ENCODE measurements at places on chromosomes 11 and 22.

DNA sequence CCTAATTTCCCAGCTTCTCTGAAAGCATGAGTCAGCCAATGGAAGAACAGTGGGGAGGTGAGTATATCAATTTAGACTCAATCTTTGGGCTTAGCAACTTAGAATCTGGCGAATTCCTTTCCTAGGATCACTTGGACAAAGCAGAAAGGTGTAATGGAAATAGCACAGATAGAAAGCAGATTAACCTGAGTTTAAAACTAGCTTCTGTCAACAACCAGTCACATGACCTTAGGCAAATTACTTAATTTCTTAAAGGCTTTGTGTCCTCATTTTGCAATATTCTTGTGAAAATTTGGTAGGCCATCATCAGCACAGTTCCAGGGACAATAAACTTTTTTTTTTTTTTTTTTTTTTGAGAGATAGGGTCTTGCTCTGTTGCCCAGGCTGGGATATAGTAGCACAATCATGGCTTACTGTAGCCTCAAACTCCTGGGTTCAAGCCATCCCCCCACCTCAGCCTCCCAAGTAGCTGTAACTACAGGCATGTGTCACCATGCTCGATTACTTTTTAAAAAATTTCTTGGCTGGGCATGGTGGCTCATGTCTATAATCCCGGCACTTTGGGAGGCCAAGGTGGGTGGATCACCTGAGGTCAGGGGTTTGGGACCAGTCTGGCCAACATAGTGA, 40.8 kb upstream of the PCF11 start:
- no peak for DNase-seq

DNA sequence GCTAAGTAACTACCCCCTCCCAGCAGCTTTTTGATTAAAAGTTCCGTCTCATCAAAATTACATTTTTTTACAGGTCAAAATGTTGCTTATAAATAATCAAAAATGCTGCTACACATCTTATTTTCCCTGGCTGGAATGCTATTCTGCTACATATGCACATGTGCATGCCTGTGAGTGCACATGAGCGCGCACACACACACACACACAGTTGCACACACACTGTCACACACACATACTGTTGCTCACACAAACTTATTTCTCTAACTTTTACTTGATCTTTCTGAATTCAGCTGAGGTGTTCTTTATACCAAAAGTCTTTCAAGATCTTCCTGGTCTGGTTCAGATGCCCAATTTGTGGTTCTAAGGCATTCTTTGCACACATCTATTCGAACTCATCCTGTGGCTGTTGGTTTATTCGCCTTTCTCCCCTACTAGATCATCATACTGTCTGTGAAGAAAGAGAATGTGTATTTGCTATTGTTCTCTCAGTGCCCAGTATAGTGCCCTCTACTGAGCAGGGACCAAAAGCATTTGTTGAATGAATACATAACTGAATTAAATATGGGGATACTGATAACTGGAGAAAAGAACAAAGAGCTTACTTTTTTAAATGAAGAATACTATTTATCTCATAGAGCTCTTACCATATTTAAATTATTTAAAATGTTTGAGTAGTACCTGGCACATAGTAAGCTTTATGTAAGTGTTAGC, 68.1 kb upstream of the CCDC179 start:
- no peak for DNase-seq

DNA sequence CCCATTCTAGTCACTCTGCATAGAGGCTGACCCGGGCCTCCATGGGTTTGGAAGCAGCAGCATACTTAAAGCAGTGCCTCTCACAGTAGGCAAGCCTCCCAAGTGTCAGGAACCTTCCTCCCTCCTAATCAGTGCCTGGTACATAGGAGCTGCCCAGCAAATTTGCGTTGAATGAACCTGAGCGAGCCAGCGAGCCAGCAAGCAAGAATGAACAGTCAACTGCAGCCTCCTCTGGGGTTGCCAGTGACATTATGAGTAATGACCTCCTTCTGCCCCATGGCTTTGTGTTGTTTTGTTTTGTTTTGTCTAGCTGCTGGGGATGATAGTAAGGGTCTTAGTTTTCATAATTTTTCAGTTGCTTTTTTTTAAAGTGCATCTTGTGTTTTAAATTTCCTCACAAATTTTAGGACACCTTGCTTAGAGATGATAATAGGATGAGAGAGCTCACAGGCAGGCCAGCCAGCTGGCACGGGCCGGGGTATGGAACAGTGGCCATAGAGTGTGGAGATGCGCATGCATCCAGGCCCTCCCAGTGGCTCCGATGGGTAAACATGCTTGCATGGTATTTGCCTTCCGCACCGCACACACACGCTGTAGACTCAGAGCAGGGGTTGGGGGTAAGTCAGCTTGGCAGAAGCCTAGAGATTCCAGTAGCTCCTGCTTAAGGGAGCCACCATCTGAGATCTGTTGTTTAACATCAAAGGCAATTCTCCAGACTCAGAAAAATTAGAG, 36.1 kb downstream of the TTC12 start:
- no peak for DNase-seq

DNA sequence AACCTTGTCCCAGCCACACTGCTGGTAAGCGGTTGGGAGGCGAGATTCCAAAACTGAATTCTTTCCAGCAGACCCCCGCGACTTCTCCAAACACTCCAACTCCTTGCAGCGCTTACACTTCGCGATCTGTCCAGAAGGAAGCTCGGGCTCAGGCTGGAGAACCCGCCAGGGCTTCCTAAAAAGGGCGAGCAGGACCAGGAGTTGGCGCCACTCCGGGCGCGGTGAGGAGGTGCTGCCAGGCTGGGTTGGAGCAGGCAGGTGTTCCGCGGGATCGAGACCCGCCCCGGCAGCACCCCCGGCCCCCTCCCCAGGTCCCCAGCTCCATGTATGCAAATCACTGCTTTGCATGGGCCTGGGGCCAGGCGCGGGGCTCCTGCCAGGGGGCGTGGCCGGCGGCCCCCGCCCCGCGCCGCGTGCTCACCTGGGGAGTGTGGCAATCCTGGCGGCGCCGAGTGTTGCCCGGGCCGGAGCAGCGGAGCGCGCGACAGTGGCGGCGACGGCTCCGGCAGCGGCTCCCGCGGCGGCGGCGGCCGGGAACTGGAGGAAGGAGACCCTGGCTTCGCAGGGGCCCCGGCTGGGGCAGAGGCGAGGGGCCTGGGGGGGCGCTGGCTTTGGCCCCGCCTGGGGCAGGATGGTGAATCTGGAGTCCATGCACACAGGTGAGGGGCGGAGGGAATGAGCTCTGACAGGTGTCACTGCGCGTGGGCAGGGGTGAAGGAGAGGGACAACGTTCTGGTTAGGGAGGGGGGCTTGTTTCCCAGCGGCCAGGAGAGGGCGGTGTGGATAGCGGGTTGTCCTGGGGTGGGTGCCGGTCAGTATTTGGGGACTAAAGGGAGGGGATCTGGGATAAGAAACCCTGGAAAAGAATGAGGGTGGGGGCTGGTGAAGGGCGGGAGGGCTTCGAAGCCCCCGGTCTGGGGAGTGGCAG, at the start of gene POU2F3:
TSS of gene POU2F3 (plus strand) at position 428 of the 928 bp plus-strand sequence. CDS start at position 632, 204 bp downstream.
- DNase-seq, result no peak

GRCh38 chr11:3857628-3858027, 2.2 kb downstream of the STIM1 start:
- DNase-seq, result no peak

DNA sequence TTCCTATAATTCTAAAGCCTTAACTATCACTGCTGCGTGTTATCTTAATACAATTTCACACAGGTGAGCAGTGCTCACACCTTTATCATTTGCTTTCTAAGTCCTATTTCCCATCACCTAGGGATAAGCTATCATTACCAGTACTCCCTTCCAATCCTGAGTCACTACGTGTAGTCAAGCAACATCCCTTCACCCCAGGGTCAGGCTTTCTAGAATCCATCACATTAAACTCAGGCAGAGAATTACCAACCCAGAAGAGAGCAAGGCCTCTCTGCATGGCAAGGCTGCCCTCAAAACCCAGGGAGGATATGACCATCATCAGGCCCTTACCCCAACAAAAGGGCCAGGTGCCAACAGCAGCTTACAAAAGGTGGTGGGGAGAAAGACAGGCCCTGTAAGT, 9.8 kb downstream of the PACSIN2 start:
- no peak for DNase-seq

GRCh38 chr11:72069787-72070251, 10.5 kb downstream of the NUMA1 start:
- peak; percentile 74 for DNase-seq

- DNase-seq, result no peak
These were observed 12.2 kb upstream of the LMO2 start for GRCh38 chr11:33904102-33904501.

- no peak for DNase-seq
These were observed 80.9 kb downstream of the INSC start for GRCh38 chr11:15195454-15196200.

- DNase-seq, result no peak
These were observed 81.4 kb downstream of the TRIM29 start for GRCh38 chr11:120056301-120057027.

DNA sequence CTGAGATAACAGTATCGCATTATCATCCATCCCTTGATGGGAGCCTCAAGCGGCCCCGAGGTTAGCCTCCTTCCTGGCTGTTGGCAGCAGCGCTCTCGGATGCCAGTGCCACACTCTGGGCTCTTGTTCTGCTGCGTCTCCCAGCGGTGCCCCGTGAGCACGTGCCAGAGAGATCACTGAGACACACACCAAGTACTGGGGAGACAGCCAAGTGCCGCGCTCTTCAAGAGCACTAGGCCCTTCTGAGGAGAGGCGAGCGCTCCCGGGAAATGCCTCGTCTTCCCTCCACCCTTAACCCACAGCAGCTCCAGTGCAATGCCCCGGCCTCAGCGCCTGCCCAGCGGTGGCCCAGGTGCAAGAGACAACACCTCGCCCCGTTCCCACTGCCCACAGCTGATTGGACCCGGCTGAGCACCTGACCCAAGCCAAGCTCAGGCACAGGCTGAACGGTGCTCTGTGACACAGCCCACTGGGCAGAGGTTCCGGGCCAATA, 248.3 kb upstream of the NARS2 start:
- DNase-seq, result no peak

DNA sequence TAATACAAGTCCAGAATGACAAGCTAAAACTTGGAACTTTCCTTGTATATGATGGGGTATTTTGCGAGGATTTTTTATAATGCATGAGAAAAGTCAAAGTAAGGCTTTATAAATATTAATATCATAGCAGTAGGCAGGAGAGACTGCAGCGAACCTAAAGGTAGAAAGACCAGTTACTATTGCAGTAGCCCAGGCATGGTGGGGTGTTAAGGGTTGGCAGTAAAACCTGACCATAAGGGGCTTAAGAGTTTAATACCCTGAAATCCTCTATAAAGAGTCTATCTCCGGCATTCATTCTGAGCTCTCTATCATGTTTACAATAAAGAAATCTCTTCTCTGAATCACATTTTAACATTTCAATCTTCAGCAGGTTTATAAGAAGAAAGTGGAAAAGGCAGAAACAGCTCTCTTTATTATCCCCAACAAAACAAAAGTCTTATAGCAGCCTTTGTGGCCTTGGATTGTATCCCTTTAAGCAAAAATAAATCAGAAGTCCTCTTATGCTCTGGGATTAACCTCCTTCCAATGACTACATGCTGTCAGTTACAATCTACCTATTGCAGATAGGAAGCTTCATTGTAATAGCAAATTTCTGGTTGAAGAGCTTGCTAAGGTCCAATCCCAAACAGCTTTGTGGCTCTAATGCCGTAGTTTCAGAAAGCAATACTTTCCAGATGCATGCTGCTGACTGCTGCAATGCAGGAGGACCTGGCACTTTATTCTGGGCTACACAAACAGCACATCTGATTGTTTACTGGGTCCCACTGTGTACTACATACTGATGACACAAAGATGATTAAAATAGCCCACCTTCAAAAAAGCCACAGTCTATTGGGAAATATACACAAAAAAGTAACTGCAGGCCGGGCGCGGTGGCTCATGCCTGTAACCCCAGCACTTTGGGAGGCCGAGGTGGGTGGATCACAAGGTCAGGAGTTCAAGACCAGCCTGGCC, 45.8 kb downstream of the SIK3 start:
- DNase-seq, result no peak

DNA sequence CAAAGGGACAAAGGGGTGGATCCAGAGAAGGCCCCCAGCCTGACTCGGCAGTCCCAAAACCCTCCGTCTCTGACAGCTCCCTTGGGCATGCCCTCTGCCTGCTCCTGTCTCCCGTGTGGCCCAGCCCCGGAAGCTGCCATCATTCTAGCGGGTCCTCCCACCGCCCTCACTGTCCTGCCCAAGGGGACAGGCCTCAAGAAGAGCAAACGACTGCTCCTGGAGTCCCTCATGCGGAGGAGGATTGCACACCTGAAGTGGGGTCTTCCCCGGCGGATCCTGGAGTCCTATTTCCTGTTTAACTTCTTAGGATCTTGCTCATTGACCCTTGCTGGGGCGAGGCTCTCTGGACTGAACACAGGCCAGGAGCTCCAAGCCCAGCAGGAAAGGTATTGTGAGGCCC, 2.6 kb upstream of the MEI1 start:
- no peak for DNase-seq

GRCh38 chr11:130727157-130728119, 188.8 kb downstream of the SNX19 start:
- DNase-seq, result no peak

- DNase-seq, result no peak
These were observed 215.2 kb upstream of the NCAM1 start for GRCh38 chr11:112745973-112746372.

DNA sequence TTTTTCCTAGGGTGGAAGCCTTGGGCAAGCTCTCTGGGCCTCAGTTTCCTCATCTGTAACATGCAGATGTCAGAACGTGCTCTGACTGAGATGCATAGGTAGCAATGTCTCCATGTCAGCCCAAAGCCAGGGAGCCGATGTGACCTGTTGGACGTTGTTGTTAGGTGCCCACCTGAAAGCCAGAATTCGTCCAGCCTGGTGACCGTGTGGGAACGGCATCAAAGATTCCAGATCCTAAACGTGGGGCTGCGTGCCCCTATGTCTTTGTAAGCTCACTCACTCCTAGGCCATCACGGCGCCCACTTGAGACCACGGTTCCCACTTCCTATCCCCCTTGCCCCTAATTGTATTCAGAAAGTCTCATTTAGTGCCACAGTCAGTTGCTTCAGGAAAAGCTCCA, 48.2 kb downstream of the FBLN1 start:
- no peak for DNase-seq

DNA sequence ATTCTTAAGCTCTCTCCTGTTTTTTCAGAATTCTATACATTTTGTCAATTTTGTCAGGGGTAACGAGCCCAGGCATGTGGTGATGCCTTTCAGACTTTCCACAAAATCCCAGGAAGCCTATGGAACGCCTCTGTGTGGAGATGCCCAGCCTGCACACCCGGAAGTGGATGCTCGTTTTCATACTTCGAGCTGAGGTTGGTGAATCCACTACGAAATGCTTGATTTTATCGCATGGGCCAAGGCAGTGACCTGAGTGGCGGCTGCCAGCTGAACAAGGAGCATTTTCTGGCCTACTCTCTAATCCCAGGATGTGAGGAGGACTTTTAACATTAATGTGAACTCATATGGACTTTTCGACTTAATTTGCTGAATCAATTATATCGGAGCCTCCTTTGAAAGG, 426.7 kb upstream of the B3GAT1 start:
- no peak for DNase-seq

DNA sequence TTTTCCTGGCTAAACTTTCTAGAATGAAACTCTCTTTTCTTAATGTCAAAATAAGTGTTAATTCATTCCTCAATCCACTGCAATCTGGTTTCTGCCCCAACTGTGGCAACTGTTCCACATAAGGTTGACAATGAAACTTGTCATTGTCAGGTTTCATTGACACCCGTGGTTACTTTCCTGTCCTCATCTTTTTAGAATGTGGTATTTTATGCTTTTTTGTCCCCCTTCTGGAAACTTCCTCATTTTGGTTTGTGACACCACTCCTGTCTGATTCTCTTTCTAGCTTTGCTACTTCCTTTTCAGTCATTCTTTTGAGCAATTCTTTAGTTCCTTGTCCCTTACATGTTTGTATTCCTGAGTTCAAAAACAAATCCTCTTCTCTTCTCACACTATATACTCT, 7.5 kb upstream of the PDE3B start:
- DNase-seq, result no peak
